ENCODE measurements at places on chromosomes 16 and 17. TPM values are rescaled to one million over a fixed set of nuclear protein-coding genes. Genes with fewer than 3 reads are reported as not detected.

GRCh38 chr17:34721326-34721725, 141.9 kb downstream of the TMEM132E start:
- H3K27ac ChIP-seq: no peak overlapping the region
- DNase-seq: no peak
- H3K36me3 ChIP-seq: no peaks in the 10 kb centered on the region
- H3K4me1 ChIP-seq: no peaks in the 10 kb centered on the region

DNA sequence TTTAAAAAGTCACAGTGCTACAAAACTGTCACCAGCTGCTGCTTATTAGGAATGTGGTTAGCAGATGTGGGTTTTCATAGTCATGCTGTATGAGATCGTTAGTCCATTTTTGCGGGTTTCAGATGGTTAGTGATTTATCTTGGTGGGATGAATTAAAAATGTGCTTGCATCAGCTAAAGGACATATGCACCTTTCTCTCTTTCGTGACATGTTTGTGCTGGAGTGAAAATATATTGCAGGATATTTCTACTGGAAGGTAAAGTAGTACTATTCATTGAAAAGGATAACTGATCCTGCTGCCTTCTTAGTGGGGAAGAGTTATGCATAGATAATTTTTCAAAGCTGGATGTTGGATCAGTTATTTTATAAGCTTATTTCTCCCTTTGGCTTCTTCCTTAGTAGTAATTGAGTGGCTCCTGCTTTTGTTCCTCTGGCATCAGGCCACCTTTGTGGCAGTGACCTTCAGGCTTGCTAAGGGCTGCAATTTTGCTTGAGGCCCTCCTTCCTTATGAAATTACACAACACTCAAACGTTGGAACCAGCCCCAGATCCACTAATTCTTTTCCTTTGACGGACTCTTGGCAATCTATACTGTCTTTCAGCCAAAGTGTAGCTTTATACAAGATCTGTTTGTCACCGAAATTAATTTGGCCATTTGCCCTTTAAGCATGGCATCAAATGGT, 7.5 kb upstream of the SNTB2 start:
- H3K4me1 ChIP-seq: peaks cover 20% of the 10 kb centered on the region
- H3K27me3 ChIP-seq: no peaks in the 10 kb centered on the region
- peaks cover 8% of the 10 kb centered on the region for H3K36me3 ChIP-seq
- peak overlapping the region; percentile 22 for H3K27ac ChIP-seq
- no peak for DNase-seq

ARL17B gene
- 16.3 TPM for total RNA-seq

EVPL gene
- 0.02 TPM for total RNA-seq

GRCh38 chr16:11310997-11311561, 29.9 kb upstream of the PRM1 start:
- DNase-seq: peak; percentile 57
- H3K27ac ChIP-seq: peak overlapping the region; percentile 83
- no peaks in the 10 kb centered on the region for H3K36me3 ChIP-seq
- H3K27me3 ChIP-seq: peaks cover 3% of the 10 kb centered on the region
- peaks cover 61% of the 10 kb centered on the region for H3K4me1 ChIP-seq
